ENCODE measurements at places on chromosomes 3 and 15.

DNA sequence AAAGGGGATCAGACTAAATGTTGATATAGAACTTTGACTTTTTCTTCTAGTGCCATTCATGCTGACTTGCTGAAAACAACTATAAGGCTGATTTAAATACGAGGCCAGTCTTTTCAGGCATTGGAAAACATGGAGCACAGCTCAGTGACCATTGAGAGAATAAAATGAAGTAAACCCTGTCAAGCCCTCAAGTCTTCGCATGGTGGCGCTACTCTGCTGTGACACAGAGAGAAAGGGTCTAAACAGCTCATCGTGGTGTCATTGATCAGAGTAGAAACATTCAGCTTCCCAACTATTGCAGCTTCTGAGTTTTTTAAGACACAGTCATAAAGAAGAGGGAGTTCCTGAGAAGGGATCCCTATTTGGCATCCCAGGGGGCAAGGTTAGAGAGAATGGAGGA is 716.2 kb downstream of the DIPK2A start:
- peak; percentile 6 for DNase-seq

DNA sequence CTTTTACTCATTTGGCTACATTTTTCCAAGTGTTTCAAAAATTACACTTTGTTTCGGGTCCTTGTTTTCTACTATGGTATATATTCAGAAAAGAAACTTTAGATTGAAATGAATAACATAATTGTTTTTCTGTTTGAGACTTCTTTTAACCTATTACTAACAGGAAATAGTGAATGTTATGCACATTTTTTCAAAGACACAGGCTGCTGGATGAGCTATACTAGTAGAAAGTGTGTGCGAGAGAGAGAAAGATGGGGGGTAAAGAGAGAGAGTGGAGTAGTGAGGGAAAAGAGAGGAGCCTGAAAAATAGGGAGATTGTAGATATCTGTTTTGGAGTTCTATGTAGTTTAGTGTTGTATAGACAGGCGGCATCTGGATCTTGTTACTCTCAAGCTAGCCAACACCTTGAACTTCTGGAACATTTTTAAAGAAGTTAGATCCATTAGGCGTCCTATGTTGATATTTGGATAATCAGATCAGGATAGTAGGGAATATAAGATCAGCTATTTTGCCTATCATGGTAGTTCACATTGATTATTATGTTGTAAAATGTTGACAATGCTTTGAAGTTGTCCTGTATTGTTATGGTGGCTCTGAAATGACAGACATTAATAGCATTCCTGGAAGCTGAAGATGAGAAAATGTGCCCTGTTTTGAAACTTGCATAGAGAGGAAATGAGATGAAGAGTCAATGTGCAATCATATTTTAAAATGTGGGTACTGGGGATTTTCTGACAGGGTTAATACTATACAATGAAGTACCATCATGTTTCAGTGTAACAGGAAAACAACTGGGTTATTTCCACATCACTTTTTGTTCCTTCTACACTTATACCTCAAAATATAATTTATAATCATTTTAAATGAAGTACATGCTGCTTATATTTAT is 2.6 kb downstream of the RBMS3 start:
- DNase-seq: no peak

GRCh38 chr15:59051873-59052861 is 52.8 kb upstream of the CCNB2 start:
- DNase-seq: no peak

DNA sequence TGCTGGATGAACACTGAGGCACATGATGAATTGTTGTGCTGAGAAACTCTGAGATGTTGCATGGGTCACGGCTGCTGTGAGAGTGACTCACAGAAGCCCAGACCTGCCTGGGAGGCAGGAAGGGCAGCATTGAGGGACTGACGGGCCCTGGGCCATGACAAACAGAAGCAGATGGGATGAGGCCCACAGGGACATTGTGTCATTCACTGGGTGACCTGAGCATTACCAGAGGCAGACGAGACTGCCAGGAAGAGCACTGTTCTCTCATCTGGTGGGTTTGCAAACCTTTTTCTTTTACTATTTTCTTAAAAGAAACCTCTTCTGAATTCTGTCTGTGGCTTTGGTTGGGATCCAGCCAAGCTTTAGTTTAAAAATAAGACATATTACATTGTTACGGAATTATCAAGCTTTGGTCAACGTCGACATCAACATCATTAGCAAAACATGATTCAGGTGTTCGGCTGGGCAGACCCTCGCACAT is 67.8 kb downstream of the BDH1 start:
- peak; percentile 98 for DNase-seq

GRCh38 chr3:137065381-137065780 is 107.6 kb downstream of the IL20RB start:
- no peak for DNase-seq

DNA sequence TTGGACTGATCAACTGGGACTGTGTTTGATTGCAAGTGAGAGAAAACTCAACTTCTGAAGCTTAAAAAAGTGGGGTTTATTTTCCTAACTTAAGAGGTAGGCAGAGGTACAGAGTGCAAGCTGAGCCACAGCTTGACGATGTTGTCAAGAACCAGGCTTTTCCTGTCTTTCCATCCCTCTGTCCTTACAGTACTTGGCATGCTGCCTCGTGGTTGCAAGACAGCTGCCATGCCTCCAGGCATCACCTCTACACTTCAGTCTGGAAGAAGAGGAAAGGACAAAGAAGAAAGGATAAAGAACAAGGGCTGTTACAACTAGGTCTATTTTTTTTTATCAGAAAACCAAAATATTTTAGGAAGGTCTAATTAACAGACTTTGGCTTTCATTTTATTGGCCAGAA is 51.8 kb upstream of the GALNT15 start:
- no peak for DNase-seq

All from fibroblast of mammary gland (primary cell).